Right renal cortex interstitium (tissue), 3 donors: ENCODE measurements at places on chromosomes 4 and X.

DNA sequence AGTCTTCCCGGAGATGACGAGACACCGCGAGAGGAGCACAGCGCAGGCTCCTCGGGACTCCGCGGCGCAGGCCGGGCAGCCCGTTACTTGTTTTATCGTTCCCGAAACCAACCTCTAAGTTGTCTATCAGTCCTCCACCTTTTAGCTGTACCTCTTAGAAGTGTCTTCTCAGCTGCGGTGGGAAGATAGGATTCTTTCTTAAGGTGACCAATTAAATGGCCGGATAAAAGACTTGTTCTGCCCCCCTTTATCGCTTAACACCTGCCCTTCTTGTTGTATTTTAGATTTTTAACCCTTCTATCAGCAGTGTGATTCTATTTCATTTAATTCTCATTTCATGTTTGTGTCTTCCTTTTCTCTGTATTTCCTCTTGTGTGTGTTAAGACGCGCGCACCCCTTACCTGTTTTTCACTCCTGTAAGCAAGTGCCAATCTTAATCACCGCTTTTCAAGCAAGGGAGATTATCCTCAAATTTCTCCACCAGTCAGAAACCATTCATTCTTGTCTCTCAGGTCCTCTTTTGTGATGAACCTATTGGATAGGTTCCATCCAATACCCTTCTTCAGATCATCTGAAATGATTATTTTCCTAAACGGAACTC, at the start of gene SLC9B2:
SLC9B2 (minus strand) TSS at position 15 of the 601 bp plus-strand sequence. CDS start 9,211 bp downstream, outside the sequence.
- DNase-seq: no peak

DNA sequence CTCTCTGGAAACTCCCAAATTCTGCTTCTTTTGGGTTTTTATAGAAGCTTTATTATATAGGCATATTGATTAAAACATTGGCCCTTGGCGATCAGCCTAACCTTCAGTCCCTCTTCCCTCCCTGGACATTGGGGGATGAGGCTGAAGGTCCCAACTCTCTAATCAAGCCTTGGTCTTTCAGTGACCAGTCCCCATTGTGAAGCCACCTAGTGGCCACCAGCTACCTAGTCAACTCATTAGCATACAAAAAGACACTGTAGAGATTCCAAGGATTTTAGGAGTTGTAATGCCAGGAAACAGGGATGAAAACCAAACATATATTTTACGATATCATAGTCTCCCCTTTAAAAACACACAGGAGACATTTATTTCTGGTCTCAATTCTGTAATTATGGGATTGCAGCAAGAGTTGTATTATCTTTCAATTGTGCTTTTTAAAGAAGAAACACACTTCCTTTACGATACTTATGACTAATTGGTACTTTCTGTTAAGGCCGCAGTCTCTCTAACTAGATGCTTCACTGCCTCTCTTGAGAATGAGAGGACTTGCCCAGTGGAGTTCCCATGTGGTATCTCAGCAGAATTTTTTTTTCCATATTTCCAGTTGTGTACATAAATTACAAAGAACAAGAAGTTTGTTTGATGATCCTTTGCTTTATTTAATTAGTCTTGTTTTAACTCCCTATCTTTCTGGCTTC, 58.2 kb downstream of the WDR17 start:
- no peak for DNase-seq

- no peak for DNase-seq
These were observed 12.2 kb downstream of the RNF150 start for GRCh38 chr4:141121101-141121500.

- no peak for DNase-seq
These were observed 17.6 kb downstream of the SLC2A9 start for GRCh38 chr4:10003666-10004065.

GRCh38 chr4:55116450-55116849, 8.9 kb downstream of the KDR start:
- no peak for DNase-seq

DNA sequence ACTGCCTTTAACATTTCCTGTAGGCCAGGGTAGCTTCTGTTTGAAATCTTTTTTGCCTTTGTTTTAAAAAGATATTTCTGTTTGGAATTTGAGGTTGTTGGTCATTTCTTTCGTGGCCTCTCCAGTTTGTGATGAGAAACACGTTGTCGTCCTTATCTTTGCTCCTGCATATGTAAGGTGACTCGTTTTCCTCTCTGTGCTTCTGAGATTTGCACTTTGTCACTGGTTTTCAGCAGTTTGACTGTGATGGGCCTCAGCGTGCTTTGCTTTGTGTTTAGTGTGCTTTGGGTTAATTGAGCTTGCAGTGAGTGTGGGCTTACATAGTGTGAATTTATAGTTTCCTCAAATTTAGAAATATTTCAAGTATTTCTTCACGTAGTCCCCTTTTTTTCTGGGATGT, 81.5 kb downstream of the FAM193A start:
- DNase-seq: no peak
